ENCODE measurements at places on chromosomes 7 and 10. TPM values are rescaled to one million over a fixed set of nuclear protein-coding genes. Genes with fewer than 3 reads are reported as not detected.

Gene CRHR2
- not detected for polyA plus RNA-seq

Gene CBX3
- 77.3 TPM for polyA plus RNA-seq

Gene GPC2
- polyA plus RNA-seq: 0.53 TPM

Gene CFAP43
- 0.17 TPM for polyA plus RNA-seq

All from mammary epithelial cell (primary cell).